ENCODE measurements at places on chromosomes 5 and 9.

DNA sequence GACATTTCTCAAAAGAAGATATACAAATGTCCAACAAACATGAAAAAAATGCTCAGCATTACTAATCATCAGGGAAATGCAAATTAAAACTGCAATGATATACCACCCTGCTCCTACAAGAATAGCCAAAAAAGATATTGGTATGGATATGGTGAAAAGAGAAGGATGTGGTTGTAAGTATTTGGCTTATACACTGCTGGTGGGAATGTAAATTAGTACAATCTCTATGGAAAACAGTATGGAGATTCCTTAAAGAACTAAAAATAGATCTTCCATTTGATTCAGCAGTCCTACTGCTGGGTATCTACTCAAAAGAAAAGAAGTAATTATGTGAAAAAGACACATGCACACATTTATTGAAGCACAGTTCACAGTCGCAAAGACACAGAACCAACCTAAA, 67.6 kb upstream of the RUSC2 start:
- DNase-seq, result no peak

DNA sequence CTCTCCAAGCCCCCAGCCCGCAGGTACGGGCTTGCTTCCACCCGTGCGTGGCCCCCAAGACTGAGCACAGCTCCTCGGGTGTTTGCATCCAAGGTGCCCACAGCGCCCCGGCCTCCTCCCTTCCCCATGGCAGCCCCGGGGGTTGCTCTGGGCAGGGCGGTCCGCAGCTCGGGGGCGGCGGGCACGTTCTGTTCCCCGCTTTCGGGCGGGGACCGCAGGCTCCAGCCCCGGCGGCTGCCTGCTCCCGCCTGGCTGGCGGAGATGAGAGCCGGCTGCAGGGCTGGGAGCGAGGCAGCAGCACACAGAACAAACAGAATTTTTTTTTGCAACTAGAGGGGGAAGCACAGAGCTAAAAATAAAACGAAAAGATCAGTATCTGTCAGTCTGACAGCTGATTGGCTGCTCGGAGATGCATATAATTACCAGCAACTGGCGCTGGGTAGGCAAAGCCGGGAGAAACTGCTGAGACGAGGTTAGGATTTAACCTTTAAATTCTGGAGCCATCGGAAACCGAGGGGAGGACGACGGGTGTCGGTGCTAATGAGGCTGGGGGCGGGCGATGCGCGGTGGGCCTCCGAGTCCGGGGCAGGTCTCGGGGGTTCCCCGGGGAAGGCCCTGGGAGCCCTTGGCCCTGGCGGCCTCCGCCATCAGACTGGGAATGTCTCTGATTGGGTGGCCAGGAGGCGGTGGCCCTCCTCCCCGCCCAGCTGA, 142.7 kb upstream of the IER5L start:
- DNase-seq, result peak; percentile 93

GRCh38 chr5:143033535-143034250, 263.5 kb downstream of the ARHGAP26 start:
- peak; percentile 93 for DNase-seq

DNA sequence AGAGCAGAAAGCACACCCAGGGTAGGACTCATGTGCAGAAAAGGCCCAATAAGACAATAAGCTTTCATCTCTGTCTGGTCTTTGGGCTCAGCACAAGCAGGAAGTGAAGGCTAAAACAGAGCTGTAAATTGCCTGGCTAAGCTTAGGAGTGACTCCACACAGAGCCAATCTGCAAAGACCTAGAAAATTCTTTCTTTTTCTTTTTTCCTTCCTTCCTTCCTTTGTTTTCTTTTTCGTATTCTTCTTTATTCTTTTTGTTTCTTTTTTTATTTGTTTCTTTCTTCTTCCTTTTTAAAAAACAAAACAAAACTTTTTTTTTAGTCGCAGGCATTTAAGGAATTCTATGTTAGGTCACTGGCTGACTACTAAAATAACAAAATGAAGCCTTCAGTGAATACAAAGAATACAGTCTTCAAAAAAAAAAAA, 12.2 kb downstream of the SLC35A4 start:
- no peak for DNase-seq

GRCh38 chr9:37583522-37584121, 7.4 kb upstream of the FBXO10 start:
- no peak for DNase-seq

GRCh38 chr5:68968429-68968828, 125.4 kb upstream of the SLC30A5 start:
- DNase-seq, result no peak
